ENCODE measurements at places on chromosomes 5 and 9. TPM values are rescaled to one million over a fixed set of nuclear protein-coding genes. Genes with fewer than 3 reads are reported as not detected.

MOB3B gene
- total RNA-seq = 0.15 TPM

PCDHGA2 gene
- total RNA-seq = 1.2 TPM

CER1 gene
- not detected for total RNA-seq

FAT2 gene
- under 0.01 TPM for total RNA-seq

SLC34A3 gene
- not detected for total RNA-seq

NKD2 gene
- 0.70 TPM for total RNA-seq

EIF4E1B gene
- total RNA-seq = not detected

SHOC1 gene
- total RNA-seq = not detected

MARVELD2 gene
- 0.53 TPM for total RNA-seq

SLC4A9 gene
- total RNA-seq = not detected

SLC6A19 gene
- total RNA-seq = not detected

PAXX gene
- total RNA-seq = 11.6 TPM

TLX3 gene
- total RNA-seq = not detected

HAPLN1 gene
- total RNA-seq = under 0.01 TPM

CORO2A gene
- 0.15 TPM for total RNA-seq

TLR4 gene
- total RNA-seq = 83.6 TPM

CDH9 gene
- total RNA-seq = not detected

PCDHGA6 gene
- 2.3 TPM for total RNA-seq

PDZD2 gene
- 0.23 TPM for total RNA-seq

HSD17B3 gene
- not detected for total RNA-seq

SPATA31A3 gene
- not detected for total RNA-seq

PRRX2 gene
- total RNA-seq = 15.1 TPM

ORM1 gene
- total RNA-seq = not detected

SPINK13 gene
- total RNA-seq = not detected

PCA3 gene
- total RNA-seq = not detected

IL3 gene
- not detected for total RNA-seq

EQTN gene
- total RNA-seq = not detected

GPR151 gene
- not detected for total RNA-seq

LCN10 gene
- not detected for total RNA-seq

ARHGEF37 gene
- total RNA-seq = 1.4 TPM

INSL4 gene
- not detected for total RNA-seq

CLIC3 gene
- 4.6 TPM for total RNA-seq

ZBED3 gene
- total RNA-seq = under 0.01 TPM

BSPRY gene
- not detected for total RNA-seq

OBP2B gene
- total RNA-seq = not detected

IL4 gene
- total RNA-seq = not detected

BICD2 gene
- 69.0 TPM for total RNA-seq

CERCAM gene
- total RNA-seq = 73.4 TPM

GPR150 gene
- total RNA-seq = 0.45 TPM

WHRN gene
- total RNA-seq = 1.2 TPM

NDFIP1 gene
- 24.5 TPM for total RNA-seq

GRHPR gene
- total RNA-seq = 128 TPM

Measured in smooth muscle cell of the coronary artery (primary cell).